ENCODE measurements at places on chromosomes 2 and 18. TPM values are rescaled to one million over a fixed set of nuclear protein-coding genes. Genes with fewer than 3 reads are reported as not detected.

PLEK gene
- 0.72 TPM for polyA plus RNA-seq

CDH7 gene
- 5.1 TPM for polyA plus RNA-seq

TMEM200C gene
- polyA plus RNA-seq, result 3.4 TPM

NEUROD1 gene
- polyA plus RNA-seq, result 0.53 TPM

PLA2R1 gene
- 4.9 TPM for polyA plus RNA-seq

- H3K36me3 ChIP-seq, result no peaks in the 10 kb centered on the region
- no peaks in the 10 kb centered on the region for H3K27me3 ChIP-seq
- H3K27ac ChIP-seq, result no peak overlapping the region
Observed at GRCh38 chr2:241548451-241548835, 10.1 kb upstream of the BOK start.

GRCh38 chr18:51727780-51728179 lies 530.3 kb upstream of the MEX3C start:
- no peaks in the 10 kb centered on the region for H3K36me3 ChIP-seq
- DNase-seq, result no peak
- no peaks in the 10 kb centered on the region for H3K27me3 ChIP-seq
- H3K4me3 ChIP-seq, result no peak overlapping the region
- no peak overlapping the region for H3K27ac ChIP-seq

- no peaks in the 10 kb centered on the region for H3K36me3 ChIP-seq
- no peaks in the 10 kb centered on the region for H3K4me1 ChIP-seq
- DNase-seq, result no peak
- H3K27ac ChIP-seq, result no peak overlapping the region
- no peaks in the 10 kb centered on the region for H3K27me3 ChIP-seq
Observed at GRCh38 chr2:233492751-233493150, 73.8 kb downstream of the USP40 start.

GRCh38 chr2:23312996-23313606 lies 71.9 kb upstream of the KLHL29 start:
- H3K4me3 ChIP-seq, result no peak overlapping the region
- H3K36me3 ChIP-seq, result no peaks in the 10 kb centered on the region
- no peaks in the 10 kb centered on the region for H3K4me1 ChIP-seq
- no peak overlapping the region for H3K27ac ChIP-seq
- DNase-seq, result peak; percentile 22

DNA sequence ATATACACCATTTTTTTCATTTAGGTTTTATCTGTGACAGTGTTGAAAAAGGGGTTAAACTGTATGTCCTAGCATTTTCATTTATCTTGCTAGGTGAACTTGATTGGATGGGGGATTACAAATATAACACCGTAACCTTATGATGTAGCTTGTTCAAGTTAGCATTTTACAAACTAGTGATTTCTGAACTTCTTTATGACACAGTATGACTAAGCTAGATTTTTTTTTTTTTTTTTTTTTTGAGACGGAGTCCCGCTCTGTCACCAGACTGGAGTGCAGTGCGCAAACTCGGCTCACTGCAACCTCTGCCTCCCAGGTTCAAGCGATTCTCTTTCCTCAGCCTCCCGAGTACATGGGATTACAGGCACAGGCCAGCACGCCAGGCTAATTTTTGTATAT lies 47.1 kb downstream of the KCMF1 start:
- no peak for DNase-seq
- no peaks in the 10 kb centered on the region for H3K36me3 ChIP-seq
- H3K27ac ChIP-seq, result peak overlapping the region; percentile 73
- no peaks in the 10 kb centered on the region for H3K27me3 ChIP-seq

DNA sequence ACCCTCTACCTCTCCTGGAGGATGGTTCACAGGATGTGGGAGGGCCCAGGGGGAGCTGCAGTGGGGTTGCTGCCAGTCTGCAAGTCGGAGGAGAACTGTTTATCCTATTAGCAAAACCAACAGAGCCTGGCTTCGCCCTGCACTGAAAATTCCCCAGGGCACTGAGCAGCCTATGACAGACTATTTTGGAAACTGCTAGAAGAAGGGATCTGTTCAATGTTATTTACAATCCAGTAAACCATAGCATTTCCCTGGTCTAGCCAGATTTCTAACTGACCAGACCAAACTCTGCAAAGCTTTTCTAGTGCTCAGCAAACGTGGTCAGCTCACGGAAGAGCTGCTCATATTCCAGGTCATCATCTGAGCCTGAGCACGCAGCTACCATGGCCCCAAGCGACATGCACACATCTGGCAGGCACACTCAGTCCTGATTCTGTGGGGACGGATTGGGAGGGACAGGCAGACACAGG lies 64.8 kb upstream of the PID1 start:
- no peak overlapping the region for H3K27ac ChIP-seq
- peaks cover 5% of the 10 kb centered on the region for H3K4me1 ChIP-seq
- H3K36me3 ChIP-seq, result no peaks in the 10 kb centered on the region

DNA sequence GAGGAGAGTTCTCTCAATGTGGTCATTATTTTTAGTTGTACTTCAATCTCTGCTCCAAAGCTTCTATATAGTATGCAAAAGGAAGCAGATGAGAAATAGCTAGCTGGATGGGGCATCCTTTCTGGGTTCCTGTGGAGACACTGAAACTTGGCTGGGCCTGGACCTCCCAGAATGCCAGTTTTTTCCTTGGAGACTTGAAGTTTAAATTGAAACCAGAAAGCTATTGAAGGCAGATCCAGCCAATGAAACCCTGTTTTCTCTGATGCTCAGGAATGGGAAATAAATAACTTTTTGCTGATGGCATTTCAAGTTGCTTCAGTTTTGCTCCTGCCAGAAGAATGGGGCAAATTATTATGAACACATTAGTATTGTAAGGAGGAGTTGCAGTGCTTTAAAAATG lies 2.9 kb downstream of the SETBP1 start:
- no peak overlapping the region for H3K4me3 ChIP-seq
- peak overlapping the region; percentile 99 for H3K27ac ChIP-seq
- no peaks in the 10 kb centered on the region for H3K27me3 ChIP-seq
- peaks cover 11% of the 10 kb centered on the region for H3K4me1 ChIP-seq

- no peak overlapping the region for H3K27ac ChIP-seq
- H3K27me3 ChIP-seq, result no peaks in the 10 kb centered on the region
- H3K36me3 ChIP-seq, result no peaks in the 10 kb centered on the region
- no peak for DNase-seq
- H3K4me3 ChIP-seq, result no peak overlapping the region
Observed at GRCh38 chr2:211401328-211401727, 844.9 kb downstream of the CPS1 start.

DNA sequence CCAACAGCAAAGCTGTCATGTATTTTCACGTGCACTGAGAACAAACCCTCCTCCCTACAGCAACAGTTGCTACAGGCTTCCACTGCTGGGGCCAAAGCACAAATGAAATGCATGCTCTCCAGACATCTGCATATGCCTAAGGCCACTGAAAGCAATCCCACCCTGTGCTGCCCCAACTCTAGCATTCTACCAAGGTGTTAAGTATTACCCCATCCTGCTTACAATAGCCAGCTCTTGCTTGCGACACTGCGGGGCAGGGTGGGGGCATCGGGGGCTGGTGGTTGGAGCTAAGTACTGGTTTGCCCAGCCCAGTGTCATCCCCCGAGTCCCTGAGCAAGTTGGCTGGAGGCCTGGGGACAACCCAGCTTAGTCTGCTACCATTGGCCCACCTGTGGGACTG lies 742.5 kb downstream of the TDRD15 start:
- H3K36me3 ChIP-seq, result no peaks in the 10 kb centered on the region
- H3K27ac ChIP-seq, result no peak overlapping the region
- H3K4me3 ChIP-seq, result no peak overlapping the region
- no peak for DNase-seq

- H3K27me3 ChIP-seq, result no peaks in the 10 kb centered on the region
- no peak overlapping the region for H3K4me3 ChIP-seq
- H3K36me3 ChIP-seq, result no peaks in the 10 kb centered on the region
- no peaks in the 10 kb centered on the region for H3K4me1 ChIP-seq
Observed at GRCh38 chr2:1256632-1257324, 156.5 kb upstream of the TPO start.

GRCh38 chr18:3286159-3286558 lies 24.2 kb downstream of the MYL12B start:
- H3K27me3 ChIP-seq, result no peaks in the 10 kb centered on the region
- no peak for DNase-seq
- H3K4me1 ChIP-seq, result no peaks in the 10 kb centered on the region
- no peak overlapping the region for H3K4me3 ChIP-seq
- no peaks in the 10 kb centered on the region for H3K36me3 ChIP-seq

DNA sequence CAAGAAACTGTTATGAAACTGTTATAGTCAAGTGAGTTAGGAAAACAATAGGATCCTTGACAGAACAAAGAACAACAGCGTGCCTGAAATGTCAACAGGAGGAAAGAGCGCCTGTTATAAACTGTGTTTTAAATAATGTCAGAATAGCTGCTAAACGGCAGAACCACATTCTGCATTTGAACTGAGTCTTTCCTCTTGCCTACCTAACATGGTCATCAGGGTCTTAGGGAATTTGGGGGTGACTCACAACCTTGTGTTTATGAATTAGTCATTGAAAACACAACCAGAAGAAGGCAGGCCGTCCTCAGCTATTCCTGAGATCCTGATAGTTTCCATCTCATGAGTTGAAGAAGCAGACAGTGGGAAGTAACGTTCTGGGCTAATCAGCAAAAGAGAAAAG lies 222.0 kb upstream of the FN1 start:
- H3K4me1 ChIP-seq, result peaks cover 12% of the 10 kb centered on the region
- no peak overlapping the region for H3K27ac ChIP-seq
- H3K27me3 ChIP-seq, result no peaks in the 10 kb centered on the region
- H3K36me3 ChIP-seq, result no peaks in the 10 kb centered on the region
- peak; percentile 42 for DNase-seq
- no peak overlapping the region for H3K4me3 ChIP-seq

DNA sequence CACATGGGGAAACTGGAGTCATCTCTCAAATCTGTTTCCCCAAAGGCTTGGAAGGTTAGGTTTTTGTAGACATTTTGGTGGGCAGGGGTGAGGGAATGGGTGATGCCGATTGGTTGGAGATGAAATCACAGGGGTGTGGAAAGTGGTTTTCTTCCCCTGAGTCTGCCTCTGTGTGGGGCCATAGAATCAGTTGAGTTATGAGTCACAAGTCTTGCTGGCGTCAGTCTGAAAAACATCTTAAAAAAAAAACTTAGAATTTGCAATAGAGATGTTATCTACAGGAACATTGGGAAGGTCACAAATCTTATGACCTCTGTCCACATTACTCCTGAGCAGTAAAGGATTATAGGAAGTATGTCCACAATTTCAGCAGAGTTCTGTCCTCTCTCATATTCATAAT lies 314.6 kb downstream of the CNTNAP5 start:
- H3K4me1 ChIP-seq, result no peaks in the 10 kb centered on the region
- no peak overlapping the region for H3K4me3 ChIP-seq
- no peaks in the 10 kb centered on the region for H3K27me3 ChIP-seq
- H3K36me3 ChIP-seq, result no peaks in the 10 kb centered on the region
- no peak overlapping the region for H3K27ac ChIP-seq

- H3K27ac ChIP-seq, result peak overlapping the region; percentile 75
- peak; percentile 13 for DNase-seq
- no peaks in the 10 kb centered on the region for H3K4me1 ChIP-seq
- H3K36me3 ChIP-seq, result no peaks in the 10 kb centered on the region
Observed at GRCh38 chr2:149329068-149329467, 1.3 kb upstream of the LYPD6 start.

DNA sequence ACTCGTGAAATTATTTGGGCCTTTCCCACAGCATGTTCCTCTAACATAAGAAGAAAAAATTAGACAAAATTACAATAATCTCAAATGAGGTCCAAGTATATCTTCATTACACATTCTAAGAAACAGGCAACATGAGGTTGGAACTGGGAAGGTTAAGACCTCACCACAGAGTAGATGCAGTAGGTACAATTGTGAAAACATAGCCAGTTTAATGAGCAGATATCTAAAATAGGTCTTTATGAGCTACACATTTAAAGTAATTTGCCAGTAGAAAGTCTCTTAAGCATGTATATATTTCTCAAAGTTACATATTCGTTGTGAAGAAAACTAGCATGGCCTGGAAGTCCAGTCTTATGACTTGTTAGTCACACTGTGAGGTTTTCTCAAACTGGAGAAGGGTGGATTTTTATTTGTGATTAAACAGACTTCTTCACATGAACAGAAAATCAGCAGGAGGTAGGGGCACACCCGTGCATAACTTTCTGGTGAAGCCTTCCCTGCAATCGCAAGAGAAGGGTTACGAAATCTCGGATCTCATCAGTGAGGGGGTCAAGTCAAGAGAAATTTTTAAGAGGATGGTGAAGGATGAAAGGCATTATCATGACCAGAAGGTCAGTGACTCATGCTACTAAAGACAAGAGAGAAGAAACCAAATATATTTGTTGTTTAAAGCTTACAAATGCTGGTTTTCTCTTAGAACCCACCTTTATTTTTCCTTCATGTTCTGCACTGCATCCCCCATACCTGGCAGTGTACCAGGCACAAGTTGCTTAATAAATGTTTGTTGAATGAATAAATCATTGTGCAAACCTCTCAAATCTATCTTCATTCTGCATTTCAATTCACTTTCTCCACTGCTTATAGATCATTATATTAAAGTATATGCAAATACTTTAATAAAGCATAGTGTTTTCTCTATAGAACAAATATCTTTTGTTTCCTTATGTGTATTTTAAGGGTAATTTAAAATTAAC lies 5.1 kb upstream of the RAB27B start:
- H3K4me1 ChIP-seq, result no peaks in the 10 kb centered on the region
- no peaks in the 10 kb centered on the region for H3K27me3 ChIP-seq
- H3K27ac ChIP-seq, result peak overlapping the region; percentile 48
- H3K4me3 ChIP-seq, result no peak overlapping the region
- peak; percentile 11 for DNase-seq

- no peaks in the 10 kb centered on the region for H3K36me3 ChIP-seq
- no peak overlapping the region for H3K4me3 ChIP-seq
- H3K27me3 ChIP-seq, result no peaks in the 10 kb centered on the region
- no peak overlapping the region for H3K27ac ChIP-seq
- H3K4me1 ChIP-seq, result no peaks in the 10 kb centered on the region
- DNase-seq, result no peak
Observed at GRCh38 chr18:40055262-40055661, 1899.8 kb upstream of the PIK3C3 start.

DNA sequence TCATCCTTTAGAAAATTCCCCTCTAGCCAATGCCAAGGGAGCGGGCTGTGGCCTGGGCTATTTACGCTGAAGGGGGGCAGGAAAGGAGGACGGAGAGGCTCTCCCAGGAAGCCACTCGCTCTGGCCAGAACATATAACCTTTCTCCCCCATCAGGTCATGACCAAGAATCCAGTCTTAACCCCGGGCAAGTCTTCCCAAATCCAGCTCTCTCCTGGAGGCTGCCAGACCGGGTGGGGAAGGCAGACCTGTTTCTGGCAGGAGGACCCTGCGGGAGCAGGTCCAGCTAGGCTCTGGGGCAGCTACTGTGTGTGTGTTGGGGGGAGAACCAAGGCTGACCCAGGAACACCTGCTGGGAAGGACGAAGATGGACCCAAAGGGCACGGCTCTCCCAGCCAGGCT lies 13.4 kb upstream of the SEMA4C start:
- no peak for DNase-seq
- H3K4me1 ChIP-seq, result peaks cover 25% of the 10 kb centered on the region

Data from hepatocyte (in vitro differentiated cells).